ENCODE measurements at places on chromosomes 3 and 15.

GRCh38 chr3:100252001-100252400 is 8.8 kb upstream of the TBC1D23 start:
- no peak for DNase-seq

- DNase-seq = peak; percentile 39
Observed at GRCh38 chr15:90750186-90750585, 33.0 kb downstream of the BLM start.

- DNase-seq = no peak
Observed at GRCh38 chr15:42033214-42033873, 12.5 kb upstream of the PLA2G4E start.

GRCh38 chr3:77825001-77825827 is 785.3 kb downstream of the ROBO2 start:
- no peak for DNase-seq

DNA sequence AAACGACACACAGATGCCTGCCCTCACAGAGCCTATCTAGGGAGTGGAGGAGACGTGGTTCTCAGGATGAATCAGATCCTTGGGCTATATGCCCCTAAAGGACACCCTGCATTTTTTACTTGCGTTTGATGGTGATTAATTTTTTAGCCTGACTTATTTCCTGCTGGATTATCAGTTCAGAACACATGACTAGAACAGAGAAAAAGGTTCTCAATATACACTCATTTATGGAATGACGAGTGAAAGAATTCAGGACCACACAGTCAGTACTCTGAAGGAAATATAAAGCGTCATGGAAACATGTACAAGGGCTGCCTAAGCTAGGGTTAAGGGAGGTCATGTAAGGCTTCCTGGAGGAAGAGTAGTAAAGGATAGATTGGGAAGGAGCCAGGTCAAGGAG is 121.8 kb downstream of the SSR3 start:
- DNase-seq = no peak

DNA sequence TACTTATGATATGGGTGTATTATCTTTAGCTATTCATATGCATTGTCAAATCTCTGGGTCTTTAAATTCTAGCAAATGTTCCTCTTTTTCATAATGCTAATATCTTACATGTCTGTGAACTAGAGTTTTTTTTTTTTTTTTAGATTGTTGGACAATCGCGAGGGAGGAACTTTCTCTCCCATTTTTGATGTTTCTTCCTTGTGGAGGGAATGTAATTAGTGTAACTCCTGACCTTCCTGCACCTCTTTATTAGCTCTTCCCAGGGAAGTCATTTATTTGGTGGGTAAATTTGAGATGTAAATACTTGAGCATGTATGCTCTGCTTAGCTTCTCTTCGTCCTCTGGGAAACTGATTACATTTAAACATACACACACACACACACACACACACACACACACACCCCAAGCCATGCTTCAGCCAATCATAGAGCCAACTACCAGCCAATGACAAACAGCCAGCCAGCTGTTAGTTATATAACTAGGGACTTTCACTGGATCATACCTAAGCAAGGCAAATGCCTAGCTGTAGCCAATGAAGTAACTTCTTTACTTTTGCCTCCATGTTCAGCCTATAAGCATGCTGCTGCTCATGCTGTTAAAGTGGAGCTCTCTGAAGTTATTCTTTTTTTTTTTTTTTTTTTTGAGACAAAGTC is 8.3 kb upstream of the USP8 start:
- no peak for DNase-seq

DNA sequence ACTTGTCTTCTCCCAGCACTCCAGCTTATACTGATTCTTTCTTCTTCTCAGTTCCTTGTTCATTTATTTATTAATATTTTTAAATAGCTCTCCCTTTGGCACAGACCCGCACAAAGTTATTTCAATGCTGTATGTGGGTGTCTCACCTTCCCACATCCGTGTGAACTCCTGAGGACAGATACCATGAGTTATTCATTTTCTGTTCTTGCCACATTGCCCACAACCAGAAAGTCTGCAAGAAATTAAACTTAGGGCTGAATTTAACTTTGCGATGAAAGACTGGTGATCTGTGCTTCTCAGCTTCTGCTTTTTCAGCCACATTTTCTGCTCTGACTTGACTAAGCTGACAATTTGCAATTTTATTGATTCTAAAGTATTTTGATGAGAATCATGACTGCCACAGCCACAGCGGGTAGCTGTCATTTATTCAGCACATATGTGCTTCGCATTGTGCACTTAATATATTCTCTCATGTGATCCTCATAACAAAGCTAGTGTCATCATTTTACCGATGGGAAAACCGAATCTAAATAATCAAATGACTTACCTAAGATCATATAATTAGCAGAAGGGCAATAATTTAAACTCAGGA is 569.8 kb downstream of the EDEM1 start:
- no peak for DNase-seq

GRCh38 chr3:71456156-71456555 is 127.4 kb downstream of the FOXP1 start:
- peak; percentile 34 for DNase-seq

- peak; percentile 46 for DNase-seq
Observed at GRCh38 chr3:3172627-3173026, 6.9 kb downstream of the CRBN start.

DNA sequence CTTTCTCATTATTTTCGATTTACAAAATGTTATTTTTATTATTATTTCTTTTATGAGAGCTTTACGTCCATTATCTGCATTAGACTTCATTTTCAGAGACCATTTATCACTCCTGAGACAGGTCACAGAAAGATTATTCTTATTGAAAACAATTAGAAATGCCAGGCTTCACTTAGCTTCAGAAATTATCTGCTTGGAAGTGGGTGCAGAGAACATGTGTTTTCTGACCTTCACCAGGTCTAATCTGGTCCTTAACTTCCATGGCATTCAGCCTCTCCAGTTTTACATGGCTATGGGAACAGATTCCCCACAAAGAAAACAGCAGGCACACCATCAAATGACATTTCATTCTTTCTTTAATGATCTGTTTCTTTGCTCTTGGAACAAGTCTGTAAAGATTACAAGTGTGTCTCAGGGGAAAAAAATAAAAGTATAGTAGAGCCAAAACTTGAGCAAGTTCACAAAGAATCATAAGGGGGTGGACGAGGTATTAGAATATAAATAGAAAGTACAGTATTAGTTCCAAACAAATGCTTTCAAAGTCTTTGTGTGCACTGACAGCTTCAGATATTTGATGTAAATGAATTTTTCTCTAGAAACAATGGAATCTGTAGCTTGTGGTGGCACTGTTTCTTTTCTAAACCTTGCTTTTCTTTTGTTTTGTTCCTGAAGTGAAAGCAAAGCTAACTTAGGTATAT is 294.2 kb upstream of the MEIS2 start:
- no peak for DNase-seq

GRCh38 chr3:81799403-81799802 is 38.0 kb upstream of the GBE1 start:
- DNase-seq = no peak

DNA sequence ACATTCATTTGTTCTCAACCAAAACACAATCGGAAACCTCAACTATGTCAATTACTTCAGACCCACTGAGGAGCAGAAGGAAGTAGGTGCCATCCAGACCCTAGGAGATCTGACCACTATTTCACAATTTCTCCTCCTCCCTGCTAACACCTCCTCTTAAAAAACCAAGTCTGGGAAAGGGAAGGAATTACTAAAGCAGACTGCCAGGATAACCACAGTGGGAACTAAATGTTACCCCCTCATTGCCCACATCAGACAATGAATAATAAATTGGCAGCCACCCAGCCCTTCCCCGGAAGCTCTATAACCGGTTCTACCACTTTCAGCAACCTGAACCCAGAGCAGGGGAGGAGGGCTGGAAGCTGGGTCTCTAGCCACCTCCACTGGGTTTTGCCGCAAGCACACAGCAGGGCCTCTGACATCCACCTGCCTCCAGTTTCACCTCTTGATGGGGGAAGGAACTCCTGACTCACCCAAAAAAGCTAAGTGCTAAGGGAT is 17.6 kb downstream of the C15orf62 start:
- peak; percentile 34 for DNase-seq

DNA sequence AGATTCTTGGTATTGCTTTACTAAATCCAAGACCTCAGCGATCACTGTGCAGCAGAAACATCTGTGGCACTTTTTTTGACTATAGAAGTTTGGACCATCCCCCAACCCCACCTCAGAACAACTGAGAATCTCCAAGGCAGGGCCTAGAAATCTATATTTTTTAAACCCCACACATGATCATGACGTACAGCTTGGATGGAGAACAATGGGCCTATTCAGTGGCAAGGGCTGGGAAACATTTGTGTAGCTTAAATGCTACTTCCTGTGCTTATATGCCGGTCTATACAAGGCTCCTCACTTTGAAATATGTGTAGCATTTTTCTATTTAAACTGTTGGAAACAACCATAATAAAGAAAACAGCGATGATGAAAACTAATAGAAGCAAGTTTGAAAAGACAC is 55.1 kb upstream of the SPRED1 start:
- DNase-seq = no peak

GRCh38 chr15:42800731-42801474 is 64.0 kb upstream of the CDAN1 start:
- no peak for DNase-seq

DNA sequence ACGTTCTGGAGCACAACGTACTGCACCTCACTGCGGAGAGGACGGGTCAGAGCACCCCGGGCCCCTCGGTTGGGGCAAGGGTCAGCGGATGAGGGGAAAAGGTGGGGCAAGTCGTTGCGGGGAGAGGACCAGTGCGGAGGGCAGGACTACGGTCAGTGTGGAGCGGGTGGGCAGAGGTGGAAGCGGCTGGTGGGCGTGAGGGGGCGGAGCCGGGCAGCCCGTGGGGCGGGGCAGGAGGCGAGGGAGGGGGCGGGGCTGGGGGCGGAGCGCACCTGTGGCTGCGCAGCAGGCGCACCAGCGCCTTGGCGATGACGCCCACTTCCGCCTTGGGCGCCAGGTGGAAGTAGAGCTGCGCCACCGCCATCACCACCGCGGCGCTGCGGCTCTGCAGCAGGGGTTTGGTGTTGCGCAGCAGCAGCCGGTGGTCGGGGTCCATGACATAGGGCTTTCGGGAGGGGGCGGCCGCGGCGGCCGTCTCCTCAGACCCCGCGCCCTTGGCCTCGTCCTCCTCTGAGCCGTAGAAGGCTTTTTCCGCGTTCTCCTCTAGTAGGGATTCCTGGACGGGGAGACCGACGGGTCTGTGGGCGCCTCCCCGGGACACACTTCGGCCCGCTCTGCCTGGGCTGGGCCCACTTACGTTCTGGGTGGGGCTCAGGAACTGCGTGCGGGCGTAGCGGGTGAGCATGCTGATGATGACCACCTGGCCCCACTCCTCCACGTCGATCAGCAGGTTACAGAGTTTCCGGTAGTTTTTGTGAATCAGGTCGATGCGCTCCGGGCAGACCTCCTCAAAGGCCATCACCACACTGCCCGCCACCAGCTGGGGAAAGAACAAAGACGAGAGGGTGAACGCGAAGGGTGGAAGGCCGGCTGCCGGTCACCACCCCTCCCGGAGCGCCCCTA is 29.2 kb downstream of the AP3B2 start:
- DNase-seq = peak; percentile 87

DNA sequence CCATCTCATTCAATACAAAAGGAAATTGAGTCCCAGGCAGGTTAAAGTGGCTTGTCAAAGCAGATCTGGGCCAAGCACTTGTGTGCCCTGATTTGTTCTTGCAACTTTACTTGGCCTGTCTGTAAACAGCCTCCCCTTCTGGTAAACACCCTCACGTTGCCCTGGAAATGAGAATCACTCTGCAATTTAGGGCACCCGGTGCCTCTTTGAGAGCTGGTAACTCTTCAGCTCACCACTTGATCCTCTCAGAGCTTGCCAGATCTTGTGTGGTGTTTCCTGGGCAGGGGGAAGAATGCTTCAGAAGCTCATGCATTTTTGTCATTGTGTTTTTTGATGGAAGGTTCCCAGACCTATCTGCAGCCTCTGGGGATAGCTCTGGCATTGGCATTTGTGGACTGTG is 11.3 kb downstream of the MED12L start:
- DNase-seq = no peak

- DNase-seq = no peak
Observed at GRCh38 chr15:52199271-52199670, 8.1 kb upstream of the GNB5 start.

- no peak for DNase-seq
Observed at GRCh38 chr3:99549957-99550603, 88.3 kb upstream of the COL8A1 start.

DNA sequence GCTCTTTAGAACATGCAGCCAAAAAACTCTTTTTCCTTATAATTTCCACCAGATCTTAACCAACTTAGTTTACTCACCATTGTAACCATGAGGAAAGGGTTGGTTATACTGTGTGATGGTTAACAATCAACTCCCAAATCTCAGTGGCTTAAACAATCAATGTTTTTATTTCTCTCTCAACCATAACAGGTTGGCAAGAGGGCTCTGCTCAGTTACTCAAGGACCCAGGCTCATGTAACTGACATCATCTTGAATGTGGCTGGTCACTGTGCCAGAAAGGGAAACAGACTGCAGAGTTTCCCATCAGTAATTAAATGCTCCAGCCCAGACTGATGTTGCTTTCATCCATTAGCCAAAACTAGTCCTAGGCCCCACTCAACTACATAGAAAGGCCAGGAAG is 69.0 kb downstream of the ANKRD28 start:
- no peak for DNase-seq

- no peak for DNase-seq
Observed at GRCh38 chr15:63019511-63020109, 22.9 kb upstream of the TPM1 start.

DNA sequence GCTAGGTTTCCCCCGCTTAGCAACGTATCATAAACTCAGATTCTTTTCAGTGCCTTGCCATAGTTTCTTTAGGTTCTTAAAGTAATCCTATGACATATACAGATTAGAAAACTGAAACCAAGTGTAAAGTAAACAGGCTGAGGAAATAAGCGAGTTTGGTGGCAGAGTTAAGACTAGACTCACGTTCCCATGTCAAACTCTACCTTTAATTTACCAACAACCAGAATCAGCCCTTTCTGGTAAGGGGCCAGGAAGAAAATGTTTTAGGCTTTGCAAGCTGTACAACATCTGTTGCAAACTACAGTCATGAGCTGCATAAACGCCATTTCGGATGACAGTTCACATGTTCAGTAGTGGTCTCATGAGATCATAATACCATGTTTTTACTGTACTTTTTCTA is 128.0 kb upstream of the PRICKLE2 start:
- DNase-seq = no peak

DNA sequence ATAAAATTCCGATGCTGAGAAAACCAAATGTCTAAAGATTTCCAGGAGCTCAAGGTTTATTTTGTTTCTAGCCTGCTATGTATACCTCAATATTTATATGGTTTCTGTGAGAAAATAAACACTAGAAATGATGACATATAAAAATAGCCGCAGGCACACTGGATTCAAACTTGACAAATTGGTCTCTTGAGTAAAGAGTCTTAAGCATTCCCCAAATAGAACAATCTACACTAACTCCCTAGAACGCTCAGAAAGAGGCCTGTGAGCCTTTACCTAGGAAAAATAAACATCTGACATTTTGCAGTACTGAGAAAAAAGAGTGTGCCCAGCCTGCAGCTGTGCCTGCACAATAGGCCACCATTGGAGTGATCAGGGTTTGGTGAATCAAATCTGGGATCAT is 75.2 kb downstream of the NEK10 start:
- no peak for DNase-seq
